Renal cortex interstitium (tissue), 15 donors: ENCODE measurements at places on chromosomes 3 and 15. TPM values are rescaled to one million over a fixed set of nuclear protein-coding genes. Genes with fewer than 3 reads are reported as not detected.

DNA sequence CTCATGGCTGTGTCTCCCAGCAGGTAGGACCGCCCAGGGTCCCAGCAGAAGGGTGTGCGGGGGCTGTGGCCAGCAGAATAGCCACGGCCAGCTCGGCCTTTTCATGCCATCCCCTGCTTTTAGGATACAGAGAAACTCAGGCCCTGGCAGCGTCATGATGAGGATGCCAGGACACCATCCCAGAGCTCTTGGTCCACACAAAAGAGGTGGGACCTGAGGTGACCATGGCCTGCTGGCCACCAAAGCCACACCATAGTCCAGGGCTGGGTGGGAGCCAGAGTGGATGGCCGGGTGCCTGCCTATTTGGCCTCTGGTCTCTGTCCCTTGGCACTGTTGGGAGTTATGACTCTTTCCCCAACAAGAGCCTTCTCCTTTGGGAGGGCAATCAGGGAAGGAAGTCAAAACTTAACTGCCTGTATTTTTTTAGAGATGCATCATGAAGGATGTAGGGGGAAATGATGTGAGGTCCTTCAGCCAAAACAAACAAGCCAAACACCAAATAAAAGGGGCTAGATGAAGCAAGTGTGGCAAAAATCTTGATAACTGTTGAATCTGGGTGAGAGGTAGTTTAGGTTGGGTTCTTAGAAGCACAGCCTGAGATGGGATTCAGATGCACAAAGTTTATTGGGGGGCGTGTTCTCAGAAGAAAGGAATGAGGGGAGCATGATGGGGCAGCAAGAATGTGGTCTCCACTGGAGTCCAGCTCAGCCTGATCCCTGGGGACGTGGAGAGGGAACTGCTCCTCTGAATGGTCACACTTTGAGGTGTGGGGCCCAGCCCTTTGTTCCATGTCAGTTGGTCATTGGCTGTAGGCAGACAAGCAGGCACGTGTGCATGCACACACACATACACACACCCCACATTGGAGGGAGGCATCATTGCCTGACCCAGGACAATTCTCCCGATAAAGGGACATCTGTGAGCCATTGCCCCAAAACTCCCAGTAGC lies 33.2 kb downstream of the SMAD6 start:
- no peak for DNase-seq

DNA sequence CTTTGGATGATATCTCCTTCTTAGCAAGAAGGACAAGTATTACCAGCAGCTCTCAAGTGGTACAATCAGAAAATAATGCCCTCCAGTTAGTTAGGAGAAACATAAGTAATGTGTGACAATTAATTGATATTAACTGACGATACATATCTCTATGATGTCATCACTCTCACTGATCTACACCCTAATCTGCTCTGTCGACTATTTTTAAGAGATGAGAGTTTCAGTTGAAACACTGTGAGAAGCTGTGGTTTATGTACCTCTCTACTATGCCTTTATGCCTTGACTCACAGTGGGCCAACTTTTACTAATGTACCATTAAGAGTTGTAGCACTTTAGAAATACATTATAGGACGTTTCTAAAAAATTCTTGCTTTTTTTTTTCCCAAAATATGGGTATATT lies 8.6 kb downstream of the CEP152 start:
- DNase-seq = no peak

The DNAH12 gene
- 1.1 TPM for polyA plus RNA-seq

The PHLDB2 gene
- 117 TPM for polyA plus RNA-seq

DNA sequence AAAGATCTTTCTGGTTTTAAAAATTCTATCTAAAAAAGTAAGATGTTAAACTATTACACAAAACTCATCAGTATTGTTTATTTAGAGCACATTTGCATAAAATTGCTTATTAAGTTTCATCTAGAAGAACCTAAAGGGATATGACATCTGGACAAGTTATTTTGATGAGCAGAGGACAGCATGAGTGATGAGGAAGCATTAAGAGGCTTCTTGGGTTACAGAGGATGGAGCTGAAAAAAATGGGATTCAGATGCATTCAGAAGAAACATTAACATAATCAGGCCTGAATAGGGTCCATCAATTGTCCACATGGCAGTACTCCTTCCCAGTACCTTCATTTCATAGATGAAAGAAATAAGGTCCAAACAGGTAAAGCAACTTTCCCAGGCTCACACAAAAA lies 41.6 kb downstream of the IMPG2 start:
- DNase-seq = no peak

DNA sequence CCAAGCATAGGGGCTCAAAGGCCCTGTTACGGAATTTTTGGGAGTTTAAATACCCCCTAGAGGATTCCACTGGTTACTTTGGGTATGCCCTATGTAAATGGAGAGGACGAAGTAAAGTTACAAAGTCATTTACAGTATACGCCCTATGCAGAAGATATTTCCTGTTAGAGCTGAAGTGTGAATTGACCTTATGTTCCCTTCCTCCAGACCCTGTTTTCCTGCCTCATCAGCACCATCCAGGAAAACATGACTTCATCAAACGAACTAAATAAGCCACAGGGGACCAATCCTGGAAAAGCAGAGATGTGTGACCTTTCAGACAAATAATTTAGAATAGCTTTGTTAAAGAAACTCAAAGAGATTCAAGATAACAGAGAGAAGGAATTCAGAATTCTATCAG lies 177.4 kb downstream of the SQOR start:
- no peak for DNase-seq

DNA sequence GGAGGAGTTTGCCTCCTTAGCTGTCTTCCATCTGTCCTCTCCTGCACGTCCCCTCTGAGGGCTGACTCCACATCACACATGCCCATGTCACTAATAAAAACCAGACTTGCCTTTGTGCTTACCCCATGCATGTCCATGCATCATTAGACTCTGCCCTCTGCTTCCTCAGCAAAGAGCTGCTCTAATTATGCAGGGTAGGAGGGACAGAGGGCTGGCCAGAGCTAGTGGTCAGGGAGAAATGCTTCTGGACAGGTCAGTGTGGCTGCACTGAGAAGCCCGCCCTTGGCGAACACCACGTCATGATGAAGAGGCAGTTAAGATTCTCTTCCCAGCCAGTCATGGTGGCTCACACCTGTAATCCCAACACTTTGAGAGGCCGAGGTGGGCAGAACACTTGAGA lies 8.9 kb downstream of the CA12 start:
- no peak for DNase-seq

The SMAD6 gene
- 25.6 TPM for polyA plus RNA-seq

DNA sequence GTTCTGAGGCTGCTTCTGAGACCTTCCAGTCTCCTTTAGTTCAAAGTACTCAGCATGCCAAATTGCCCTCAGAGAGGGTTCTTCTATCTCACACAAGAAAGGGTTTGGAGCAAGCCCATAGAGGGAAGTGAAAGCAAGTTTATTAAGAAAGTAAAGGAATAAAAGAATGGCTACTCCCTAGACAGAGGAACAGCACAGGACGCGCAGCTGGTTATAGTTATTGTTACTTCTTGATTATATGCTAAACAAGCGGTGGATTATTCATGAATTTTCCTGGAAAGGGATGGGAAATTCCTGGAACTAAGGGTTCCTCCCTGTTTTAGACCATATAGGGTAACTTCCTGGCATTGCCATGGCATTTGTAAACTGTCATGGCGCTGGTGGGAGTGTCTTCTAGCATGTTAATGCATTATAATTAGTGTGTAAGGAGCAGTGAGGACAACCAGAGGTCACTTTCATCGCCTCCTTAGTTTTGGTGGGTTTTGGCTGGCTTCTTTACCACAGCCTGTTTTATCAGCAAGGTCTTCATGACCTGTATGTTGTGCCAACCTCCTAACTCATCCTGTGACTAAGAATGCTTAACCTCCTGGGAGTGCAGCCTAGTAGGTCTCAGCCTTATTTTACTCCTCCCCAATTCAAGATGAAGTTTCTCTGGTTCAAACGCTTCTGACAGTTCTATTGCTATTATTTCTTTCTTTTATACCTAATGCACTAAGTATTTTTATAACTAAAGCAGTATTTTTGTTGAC lies 26.3 kb downstream of the SCN11A start:
- DNase-seq = no peak

- no peak for DNase-seq
Measured at GRCh38 chr3:37964716-37965115, 25.9 kb upstream of the VILL start.

DNA sequence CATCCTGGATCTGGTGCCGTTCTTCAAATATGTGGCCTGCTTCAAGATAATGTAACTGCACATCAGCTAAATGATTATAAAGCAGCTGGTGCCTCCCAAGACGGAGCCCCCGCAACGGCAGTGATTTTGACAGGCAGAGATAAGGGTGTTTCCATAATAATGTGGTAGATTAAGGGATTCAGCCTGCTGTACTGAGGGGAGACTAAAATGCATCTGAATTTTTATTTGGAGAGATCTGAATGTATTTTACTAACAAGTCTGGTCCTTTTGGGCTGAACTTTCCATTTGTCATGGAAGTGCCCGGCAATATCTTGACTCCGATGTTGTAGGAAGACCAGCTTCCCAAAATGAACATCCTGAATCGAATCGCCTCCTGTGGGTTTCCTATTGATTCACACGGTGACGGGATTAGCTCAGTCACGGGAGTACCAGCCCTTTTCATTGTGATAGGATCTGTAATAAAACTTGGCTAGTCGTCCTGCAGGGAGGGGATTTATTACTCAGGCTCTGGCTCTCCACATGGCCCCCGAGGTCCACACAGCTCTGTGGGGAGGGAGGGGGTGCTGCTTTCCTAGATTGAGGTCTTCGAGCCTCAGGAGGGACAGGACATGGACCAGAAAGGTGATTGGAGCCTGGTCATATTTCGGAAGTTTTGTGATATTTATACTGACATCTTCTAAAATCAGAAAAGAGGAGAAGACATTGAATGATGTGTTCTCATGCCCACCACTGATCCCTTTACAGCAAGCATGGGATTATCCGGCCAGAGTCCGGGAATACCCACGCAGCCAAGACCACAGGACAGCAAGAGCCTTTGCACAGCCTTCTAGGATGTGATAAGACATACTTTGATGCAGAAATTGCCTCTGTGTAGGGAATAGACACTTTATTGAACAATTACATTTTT lies 2.5 kb upstream of the PCSK6 start:
- DNase-seq = no peak

GRCh38 chr15:91320101-91320500 lies 220.0 kb downstream of the SV2B start:
- DNase-seq = no peak

DNA sequence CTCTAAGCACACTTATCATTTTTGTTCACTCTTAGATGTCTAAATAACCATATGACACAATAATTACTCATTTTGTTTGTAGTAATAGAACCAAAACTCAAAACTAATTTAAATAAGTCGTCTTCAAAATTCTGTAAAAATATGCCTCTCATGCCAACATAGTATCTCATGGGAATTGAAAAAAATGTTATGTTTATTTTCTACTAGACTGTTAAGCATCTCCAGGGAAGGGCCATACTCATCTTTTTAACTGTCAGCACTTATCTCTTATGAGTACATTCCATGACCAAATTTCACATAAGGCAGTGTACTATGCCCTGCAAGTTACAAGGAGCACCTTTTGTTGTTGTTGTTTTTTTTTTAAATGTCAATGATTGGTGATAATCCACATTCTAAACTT lies 18.3 kb upstream of the USF3 start:
- DNase-seq = no peak

DNA sequence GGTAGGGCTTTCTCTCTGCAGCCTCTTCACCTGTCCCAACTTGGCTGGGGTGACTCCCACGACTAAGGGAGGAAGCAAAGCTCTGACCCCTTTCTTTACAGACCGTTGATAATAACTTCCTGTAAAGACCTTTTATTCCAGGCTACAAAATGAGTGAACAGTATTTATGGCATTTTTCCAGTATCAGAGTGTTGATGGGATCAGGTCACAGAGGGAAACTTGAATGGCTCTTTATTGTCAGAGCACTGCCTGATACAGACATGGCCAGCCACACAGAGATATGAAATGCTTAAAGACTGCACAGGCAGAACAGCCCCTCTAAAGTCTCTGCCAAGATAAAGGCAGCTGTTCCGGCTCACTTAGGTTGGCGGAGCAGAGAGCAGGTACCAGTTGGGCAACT lies 1033.9 kb upstream of the NR2F2 start:
- DNase-seq = no peak

The IL5RA gene
- polyA plus RNA-seq = 0.79 TPM

- no peak for DNase-seq
Measured at GRCh38 chr3:126152458-126152857, 27.9 kb downstream of the ALDH1L1 start.

DNA sequence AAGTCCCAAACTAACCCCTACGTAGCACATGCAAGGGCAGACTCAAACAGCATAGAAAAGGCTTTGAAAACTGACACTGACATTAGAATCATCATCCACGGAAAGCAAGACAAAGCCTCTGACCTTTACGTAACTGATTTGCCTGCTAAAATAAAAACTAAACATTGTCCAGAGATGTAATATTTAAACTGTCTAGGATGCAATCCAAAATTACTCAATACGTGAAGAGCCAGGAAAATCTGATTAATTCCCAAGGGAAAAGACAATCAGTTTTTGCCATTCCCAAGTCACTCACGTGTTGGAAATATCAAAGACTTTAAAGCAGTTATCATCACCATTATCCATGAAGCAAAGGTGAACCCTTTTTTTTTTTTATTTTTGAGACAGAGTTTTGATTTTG lies 13.3 kb upstream of the IQCF1 start:
- no peak for DNase-seq

- DNase-seq = no peak
Measured at GRCh38 chr15:36643551-36643950, 64.1 kb downstream of the CDIN1 start.

GRCh38 chr3:184180165-184180564 lies 5.5 kb downstream of the AP2M1 start:
- DNase-seq = no peak

The TEX9 gene
- polyA plus RNA-seq = 26.1 TPM

DNA sequence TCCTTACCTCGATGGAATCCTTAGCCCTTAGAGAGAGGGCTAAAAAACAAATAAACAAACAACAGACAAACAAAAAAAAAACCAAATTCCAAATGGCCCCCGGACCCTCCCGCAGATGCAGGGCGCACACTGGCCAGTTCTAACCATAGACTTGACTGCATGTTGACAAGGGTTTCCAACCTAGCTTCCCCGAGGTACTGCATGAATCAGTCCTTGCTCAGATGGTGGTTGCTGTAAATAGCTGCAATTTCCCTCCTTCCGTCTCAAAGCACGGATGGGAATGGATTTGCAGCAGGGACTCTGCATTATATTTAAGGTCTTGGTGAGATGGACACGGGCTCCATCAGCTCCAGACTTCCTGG lies 162.8 kb downstream of the CD47 start:
- DNase-seq = peak; percentile 6

The COLQ gene
- 4.0 TPM for polyA plus RNA-seq

GRCh38 chr3:76646921-76647562 lies 392.9 kb upstream of the ROBO2 start:
- no peak for DNase-seq

- no peak for DNase-seq
Measured at GRCh38 chr3:12371525-12372140, 82.8 kb downstream of the PPARG start.

DNA sequence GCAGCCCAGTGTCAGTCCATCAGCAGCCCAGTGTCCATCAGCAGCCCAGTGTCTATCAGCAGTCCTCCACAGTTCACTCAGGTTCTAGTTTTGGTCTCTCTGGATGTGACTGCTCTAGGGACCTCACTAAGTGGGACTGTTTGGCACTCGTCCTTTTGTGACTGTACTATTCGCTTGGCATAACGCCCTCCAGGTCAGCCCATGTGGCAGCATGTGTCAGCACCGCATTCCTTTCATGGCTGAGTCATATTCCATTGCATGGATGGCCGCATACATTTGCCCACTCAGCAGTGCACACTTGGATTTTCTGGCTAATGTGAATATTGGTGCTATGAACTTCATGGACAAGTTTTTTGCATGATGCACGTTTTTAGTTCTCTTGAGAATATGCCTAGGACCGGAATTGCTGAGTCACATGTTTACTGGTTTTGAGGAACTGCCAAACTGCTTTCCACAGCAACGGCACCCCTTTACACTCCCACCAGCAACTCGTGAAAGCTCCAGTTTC lies 16.4 kb downstream of the CHST13 start:
- no peak for DNase-seq
